ENCODE measurements at places on chromosomes 5 and 9.
A peak's percentile ranks its signal among the peaks of the same experiment; 100 is the strongest.

- no peak for DNase-seq
Observed at GRCh38 chr5:59241119-59241518, 652.4 kb downstream of the PDE4D start.

GRCh38 chr9:113395000-113395861, 5.9 kb downstream of the ALAD start:
- DNase-seq = no peak

DNA sequence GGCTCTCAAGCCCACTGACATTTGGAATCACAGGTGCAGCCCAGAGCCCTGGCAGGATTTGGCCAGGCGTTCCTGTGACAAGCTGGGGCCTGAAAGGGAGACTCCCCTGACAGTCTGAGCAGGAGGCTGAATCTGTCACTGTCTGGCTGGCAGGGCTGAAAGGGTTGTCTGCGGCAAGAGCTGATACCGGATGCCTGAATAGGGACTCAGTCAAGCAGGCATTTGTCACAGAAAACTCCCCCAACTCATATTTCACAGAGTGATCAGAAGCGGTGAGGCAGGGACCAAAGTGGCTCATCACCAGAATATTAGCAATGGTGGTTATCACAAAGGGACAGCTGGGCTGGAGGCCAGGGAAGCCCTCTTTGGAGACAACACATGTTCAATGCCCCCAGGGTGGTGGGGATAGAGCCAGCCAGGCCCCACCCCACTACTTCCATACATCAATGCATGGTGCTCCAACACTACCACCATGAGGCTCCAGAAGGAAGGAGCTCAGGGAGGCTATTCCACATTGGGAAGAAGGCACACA, 295.5 kb downstream of the DTWD2 start:
- DNase-seq = no peak

- no peak for DNase-seq
Observed at GRCh38 chr5:44382894-44383293, 6.3 kb downstream of the FGF10 start.

- DNase-seq = no peak
Observed at GRCh38 chr5:15554542-15554941, 54.6 kb downstream of the FBXL7 start.

DNA sequence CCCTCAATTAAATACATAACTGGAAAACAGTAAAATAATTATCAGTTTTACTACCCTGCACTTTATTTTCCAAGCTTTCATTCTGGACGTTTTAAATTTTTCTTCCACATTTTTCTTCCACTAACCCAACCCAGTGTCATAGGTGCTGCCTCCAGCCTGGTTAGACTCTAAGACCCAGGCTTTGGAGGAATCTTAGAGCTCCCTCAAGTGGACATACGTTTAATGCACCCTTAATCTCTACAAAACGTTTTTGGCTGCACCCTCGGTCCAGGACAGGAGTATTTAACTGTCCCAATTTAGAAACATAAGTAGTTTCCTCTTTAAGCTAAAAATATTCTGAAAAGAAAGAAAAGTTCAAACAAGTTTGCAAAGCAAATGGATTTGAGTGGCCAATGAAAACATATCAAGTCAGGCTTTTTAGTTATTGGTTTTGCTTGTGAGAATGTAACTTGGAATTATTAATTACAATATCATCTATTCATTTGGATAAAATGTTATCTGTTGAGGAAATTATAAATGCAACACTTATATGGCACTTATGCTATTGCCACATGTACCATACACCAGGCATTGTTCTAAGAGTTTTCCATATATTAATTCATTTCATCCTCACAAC, 38.9 kb downstream of the CDH6 start:
- DNase-seq = peak; percentile 55
